ENCODE measurements at places on chromosomes 6 and 20.
A peak's percentile ranks its signal among the peaks of the same experiment; 100 is the strongest.

DNA sequence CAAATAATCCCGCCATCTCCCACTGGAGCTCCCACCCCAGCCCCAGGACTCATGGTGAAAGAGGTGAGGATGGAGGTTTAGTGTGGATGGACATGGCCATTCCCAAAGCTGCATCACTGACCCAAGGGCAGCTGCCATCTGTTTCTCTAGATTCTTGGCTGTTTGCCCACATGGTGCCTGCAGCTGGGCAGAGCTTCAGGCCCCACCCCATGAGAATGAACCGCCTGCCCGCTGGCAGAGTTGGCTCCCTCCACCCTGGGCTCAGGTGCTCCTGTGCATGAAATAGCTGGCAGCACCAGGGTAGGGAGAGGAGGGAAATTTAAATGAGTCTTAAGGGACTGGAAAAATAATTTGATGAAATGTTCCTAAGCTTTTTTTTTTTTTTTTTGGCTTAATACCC, 17.4 kb downstream of the SCML4 start:
- DNase-seq: no peak

- no peak for DNase-seq
Measured at GRCh38 chr20:2330090-2330695, 34.4 kb downstream of the TGM3 start.

DNA sequence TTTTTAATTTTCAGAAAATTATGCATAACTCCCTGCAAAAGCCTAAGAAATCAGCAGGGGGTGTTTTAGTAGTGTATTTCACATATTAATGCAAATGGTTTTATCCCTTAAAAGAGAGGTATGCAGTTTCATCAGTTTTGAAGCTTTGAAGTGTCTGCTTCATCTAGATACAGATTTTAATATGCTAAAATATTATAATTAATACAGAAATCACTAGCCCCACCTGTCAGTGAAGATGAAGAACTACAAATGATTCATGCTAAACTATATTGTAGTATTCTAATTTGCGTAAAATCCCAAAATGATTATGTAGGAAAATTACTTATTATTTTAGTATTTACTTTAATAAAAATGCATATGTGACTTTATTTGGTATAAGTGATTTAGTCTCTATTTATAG, 2.9 kb upstream of the TFB1M start:
- DNase-seq: no peak

GRCh38 chr6:34934516-34934915, 45.5 kb downstream of the ANKS1A start:
- DNase-seq: no peak

- DNase-seq: no peak
Measured at GRCh38 chr6:167807756-167808155, 19.0 kb upstream of the AFDN start.

DNA sequence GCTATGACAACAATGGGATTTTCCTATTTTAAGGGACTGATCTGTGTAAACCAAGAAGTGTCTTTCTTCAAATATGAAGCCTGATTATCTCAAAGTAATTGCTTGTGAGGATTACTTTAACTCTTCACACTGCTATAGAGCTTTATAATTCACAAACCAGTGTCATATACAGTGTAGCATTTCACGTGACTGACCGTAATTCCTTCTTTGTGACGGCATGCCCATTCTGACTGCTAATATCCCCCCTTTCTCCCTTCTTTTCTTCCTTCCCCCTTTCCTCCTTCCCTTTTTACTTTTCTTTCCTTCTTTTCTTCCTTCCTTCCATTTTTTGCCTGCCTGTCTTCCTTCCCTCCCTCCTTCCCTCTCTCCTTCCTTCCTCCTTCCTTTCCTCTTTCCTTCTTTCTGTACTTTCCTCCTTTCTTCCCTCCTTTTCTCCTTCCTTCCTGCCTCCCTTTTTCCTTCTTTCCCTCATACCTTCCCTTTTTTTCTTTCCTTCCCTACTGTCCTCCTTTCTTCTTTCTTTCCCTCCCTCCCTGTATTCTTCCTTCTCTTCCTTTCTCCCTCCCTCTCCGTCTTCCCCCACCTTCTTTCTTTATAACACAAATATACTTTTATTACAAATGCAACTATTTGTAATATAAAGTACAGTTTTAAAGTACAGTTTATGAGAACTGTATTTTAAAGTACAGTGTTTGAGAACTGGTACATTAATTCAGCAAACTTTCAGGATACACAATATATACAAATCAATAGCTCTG, 75.0 kb upstream of the EXOC2 start:
- DNase-seq: no peak

GRCh38 chr20:56629464-56630085, 469 bp downstream of the TFAP2C start:
- no peak for DNase-seq

DNA sequence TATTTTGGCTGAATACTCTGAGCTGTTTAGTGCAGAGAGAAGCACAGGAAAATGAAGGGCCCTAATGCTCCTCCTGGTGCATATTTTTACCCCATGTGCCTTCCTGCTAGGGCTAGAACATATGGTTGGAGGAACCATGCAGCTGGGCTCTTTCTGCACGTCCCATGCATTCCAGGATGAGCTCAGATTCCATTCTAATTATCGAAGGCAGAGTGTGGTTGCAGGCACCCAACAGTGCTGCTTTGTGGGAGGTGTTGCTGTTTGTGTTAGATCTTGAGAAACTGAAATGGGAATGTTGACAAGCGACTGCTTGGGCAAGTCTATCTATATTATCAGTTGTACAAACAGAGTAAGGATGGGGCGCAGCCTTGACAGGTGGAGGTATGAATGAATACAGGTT, 419.5 kb downstream of the DHX35 start:
- no peak for DNase-seq

DNA sequence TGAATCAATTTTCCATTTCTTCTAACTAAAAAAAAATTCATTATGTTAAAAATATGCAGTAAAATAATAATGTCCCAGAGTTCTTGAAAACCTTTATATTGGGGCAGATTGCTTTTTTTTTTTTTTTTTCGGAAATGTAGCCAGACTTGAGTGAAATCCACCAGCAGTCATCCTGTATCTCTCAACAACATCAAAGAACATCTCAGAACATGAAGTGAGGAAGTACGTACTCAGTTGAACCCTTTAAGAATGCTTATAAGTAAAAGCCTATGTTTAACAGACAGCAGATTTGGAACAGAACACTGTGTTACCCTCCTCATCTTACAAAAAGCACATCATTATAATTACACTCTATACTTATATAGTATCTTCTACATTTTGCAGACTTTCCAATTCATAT, 51.0 kb upstream of the SUPT3H start:
- no peak for DNase-seq

GRCh38 chr6:53796451-53796780, 1.6 kb downstream of the LRRC1 start:
- DNase-seq: no peak

- no peak for DNase-seq
Measured at GRCh38 chr6:113094779-113095178, 747.6 kb downstream of the RFPL4B start.

DNA sequence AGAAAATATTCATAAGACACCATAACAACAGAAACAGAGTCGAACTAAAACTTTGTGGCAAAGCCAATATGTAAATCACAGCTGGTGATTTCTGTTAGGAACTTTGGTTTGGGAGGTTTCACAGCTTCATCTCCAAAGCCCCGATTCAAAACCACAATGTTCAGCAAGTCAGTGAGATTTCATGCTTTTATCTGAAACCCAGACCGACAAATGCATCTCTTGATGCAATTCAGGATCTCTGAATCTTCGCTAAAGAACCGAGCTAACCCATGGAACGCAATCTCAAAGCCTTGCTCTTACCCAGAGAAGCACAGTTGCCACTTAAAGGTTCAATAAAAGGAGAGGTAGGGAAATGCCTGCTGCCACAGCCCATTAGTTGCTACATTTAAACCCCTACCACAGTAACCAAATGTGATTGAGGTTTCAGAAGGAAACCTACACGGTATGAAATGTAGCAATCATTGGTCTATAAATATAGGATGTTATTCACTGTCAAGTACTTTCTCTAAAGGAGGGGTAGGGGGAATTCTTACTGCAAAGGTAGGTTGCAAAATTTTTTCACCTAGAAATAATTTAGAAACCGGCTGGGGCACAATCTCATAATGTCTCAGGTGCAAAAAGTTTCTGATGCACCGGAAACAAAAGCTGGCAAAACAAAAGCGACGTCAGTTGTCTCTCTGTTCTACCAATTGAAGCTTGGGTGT, 381.0 kb upstream of the ARID1B start:
- DNase-seq: no peak

DNA sequence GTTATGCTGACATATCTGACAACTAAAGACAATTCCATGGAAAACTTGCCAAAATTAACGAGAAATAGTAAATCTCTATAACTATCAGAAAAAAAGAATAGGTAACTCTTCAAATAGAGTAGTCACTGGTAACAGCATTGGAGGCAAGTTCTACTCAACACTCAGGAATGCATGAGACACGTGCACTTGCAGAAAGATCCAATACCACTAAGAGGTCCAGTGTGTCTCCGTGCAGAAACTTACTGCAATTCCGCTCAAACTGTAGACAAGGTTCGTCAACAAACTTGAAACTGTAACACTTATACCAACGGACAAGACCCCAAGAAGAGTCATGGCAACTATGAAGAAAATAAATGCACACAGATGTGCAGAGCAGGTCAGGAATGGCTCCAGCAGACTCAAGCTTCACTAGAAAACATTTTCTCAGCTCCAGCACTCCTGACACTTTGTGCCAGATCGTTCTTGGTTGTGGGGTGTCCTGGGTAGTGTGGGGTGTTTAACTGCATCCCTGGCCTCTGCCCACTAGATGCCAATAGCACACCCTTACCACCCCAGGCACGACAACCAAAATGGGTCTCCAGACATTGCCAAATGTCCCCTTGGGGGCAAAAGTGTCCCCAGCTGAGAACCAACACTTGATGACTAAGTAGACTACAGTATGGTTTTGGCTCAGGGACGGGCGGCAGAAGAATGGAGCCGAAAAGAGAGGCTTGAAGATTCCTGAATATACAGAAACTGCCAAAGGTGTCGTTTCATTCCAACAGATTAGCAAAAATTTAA, 134.8 kb downstream of the DTNBP1 start:
- no peak for DNase-seq

DNA sequence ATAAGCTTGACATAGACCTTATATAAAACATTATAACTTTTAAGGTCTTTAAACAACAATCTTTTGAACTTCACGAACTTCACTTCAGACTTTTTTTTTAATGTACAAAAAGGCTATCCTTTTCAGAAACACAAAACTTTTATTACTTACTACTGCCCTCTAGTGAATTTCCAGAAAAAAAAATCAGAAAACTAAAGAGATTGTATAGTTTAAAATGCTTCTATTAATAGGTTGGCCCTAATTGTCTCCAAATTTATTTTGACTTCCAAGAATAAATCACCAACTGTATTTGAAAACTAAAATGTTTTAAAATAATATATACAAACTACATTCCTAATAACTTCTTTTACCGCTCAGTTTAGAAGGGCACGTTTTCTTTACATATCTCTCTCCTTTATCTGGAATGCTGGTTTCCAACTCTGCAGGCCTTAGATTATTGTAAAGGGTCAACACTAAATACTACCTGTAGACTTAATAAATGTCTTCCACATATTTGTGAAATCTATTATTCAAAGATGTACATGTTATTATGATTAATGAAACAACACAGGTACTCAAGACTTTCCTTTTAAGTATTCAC, 66.8 kb downstream of the LMBRD1 start:
- peak; percentile 3 for DNase-seq

- DNase-seq: no peak
Measured at GRCh38 chr6:96246563-96246962, 230.8 kb downstream of the FUT9 start.

- DNase-seq: no peak
Measured at GRCh38 chr20:56702931-56703840, 74.1 kb downstream of the TFAP2C start.

GRCh38 chr20:2136275-2136674, 34.6 kb downstream of the STK35 start:
- DNase-seq: no peak

GRCh38 chr6:169982461-169983386, 231.3 kb downstream of the ERMARD start:
- no peak for DNase-seq

DNA sequence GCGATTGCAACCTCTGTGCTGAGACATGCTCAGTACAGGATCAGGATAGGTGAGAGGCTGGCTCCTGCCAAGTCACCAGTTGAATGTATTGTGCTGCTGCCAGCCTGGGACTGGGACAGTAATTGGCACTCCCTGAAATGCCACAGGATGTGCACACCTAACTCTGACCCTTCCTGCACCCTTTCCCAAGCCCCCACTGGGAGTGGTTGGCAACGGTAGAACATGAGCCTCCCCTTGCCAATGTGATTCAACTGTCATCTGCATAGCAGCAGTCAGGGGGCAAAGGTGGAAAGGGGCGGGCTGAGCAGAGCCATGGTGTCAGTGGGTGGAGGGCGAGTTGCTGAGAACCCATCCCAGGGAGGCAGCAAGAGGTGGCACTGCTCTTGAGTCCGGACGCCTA, 15.4 kb downstream of the SPINT3 start:
- peak; percentile 1 for DNase-seq

- no peak for DNase-seq
Measured at GRCh38 chr6:170159022-170159965, 131.6 kb downstream of the DLL1 start.

GRCh38 chr6:161557333-161558107, 283.7 kb upstream of the AGPAT4 start:
- DNase-seq: no peak

DNA sequence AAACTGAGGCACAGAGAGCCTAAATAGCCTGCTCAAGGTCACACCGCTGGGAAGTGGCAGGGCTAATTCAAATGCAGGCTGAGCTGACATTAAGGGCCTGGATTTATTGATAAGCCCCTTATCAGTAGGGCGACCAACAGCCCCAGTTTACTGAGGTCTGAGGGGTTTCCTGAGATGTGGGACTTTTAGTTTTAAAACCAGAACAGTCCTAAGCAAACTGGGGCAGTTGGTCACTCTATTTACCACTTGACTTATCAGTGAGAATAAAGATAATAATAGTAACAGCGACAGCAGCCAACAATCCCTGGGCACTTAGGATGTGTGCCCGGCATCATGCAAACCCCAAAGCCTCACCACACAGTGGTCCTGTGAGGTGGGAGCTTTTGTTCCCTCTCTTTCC, 27.6 kb downstream of the PREX1 start:
- no peak for DNase-seq

DNA sequence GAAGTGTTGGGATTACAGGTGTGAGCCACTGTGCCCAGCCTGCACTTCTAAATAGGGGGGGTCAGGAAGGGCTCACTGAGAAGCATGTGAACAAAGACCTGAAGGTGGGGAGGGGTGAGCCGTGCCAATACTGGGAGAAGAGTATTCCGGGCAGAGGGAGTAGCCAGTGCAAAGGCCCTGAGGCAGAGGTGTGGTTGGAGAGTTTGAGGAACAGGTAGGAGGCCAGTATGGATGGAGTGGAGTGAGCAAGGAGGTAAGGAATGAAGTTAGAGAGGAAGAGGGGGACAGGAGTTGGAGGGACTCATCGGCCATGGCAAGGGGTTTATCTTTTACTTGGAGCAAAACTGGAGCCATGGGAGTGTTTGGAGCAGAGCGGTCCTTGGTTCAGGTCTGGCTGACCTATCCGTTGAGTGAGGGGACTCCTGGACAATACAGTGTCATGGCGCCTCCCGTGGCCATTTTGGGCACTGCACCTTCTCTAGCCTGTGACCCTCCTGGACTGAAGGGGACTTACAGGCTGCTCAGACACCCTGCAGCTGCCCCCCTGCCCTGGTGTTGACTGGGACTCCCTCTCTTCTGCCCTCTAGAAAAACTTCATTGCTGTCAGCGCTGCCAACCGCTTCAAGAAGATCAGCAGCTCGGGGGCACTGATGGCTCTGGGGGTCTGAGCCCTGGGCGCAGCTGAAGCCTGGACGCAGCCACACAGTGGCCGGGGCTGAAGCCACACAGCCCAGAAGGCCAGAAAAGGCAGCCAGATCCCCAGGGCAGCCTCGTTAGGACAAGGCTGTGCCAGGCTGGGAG, 12.1 kb downstream of the FOXS1 start:
- peak; percentile 25 for DNase-seq

All from LoVo (cell line).